NCI-H510A (cell line): ENCODE measurements at places on chromosomes 4 and X.

- DNase-seq: no peak
Observed at GRCh38 chrX:8743126-8743732, 11.3 kb upstream of the ANOS1 start.

- DNase-seq: no peak
Observed at GRCh38 chrX:6954836-6955235, 192.7 kb upstream of the STS start.

- no peak for DNase-seq
Observed at GRCh38 chr4:91826186-91826585, 477.6 kb upstream of the GRID2 start.

GRCh38 chr4:88621763-88622327 is 29.6 kb downstream of the HERC3 start:
- no peak for DNase-seq

DNA sequence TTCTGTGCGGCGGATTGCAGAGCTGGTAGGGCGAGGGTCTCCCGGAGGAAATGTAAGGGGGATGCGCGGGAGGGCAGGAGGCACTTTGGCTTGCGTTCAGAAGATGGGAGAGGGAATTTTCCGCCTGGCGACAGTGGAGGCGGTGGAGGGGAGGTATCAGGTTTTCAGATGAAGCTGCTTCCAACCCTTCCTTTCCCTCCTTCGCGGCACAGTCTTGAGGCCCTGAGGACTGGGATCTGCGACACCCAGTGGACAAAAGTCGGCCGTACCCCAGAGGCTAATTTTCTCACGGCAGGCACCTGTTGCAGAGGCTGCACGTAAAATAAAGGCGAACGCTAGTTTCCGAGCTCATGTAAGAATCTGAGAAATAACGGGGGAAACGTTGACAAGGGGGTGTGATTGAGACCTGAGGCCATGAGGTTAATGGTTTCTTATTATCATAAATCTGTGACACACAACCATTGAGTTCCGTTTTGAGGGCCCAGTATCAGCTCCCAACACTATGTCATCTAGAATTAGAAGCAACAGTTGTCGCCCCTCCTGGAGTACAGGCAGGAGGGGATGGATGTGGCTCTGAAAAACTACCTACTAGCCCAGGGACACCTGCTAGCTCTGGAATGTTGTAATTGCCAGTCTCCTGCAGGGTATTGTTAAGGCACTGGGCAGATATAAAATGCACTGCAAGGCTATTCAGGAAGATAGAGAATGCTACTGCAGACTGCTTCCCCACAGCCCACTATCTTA is 1.1 kb downstream of the ZCCHC18 start:
- peak; percentile 6 for DNase-seq

DNA sequence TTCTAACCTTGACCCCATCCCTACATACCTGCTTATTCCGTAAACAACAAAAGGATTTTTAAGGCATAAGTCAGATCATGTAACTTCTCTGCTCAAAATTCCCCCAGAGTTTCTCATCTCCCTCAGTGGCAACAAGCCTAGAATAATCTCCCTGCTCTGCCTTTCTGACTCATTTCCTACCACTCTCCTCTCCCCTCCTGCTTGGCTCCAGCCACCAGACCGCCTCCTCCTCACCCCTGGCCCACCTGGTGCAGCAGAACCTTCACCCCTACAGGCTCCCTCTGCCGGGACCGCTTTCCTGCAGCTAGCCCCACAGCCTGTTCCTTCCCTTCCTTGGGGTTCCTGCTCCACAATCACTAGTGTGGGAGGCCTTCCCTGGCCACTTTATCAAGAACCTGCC is 32.1 kb downstream of the TSPAN5 start:
- DNase-seq: no peak
